ENCODE measurements at places on chromosomes 5 and 9.

DNA sequence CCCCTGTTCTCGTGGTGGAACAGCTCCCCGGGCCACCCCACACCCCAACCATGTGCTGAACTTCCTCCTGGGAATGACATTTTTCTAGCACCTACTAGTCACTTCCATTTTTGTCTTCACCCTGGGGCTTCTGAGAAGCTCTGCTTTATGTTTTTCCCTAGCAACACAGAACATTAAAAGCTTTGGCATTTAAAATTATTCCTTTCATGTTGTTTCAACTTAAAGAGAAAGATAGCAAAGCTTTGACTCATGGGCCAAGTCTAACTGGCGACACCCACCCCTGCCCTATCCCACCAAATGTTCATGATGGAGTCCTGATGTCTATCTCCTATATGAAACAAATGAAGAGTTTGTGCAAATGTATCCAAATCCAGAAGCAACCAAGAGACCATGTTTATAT, 22.4 kb downstream of the BOD1 start:
- no peak for DNase-seq

GRCh38 chr5:14399054-14399692, 182.4 kb upstream of the OTULINL start:
- DNase-seq, result no peak

DNA sequence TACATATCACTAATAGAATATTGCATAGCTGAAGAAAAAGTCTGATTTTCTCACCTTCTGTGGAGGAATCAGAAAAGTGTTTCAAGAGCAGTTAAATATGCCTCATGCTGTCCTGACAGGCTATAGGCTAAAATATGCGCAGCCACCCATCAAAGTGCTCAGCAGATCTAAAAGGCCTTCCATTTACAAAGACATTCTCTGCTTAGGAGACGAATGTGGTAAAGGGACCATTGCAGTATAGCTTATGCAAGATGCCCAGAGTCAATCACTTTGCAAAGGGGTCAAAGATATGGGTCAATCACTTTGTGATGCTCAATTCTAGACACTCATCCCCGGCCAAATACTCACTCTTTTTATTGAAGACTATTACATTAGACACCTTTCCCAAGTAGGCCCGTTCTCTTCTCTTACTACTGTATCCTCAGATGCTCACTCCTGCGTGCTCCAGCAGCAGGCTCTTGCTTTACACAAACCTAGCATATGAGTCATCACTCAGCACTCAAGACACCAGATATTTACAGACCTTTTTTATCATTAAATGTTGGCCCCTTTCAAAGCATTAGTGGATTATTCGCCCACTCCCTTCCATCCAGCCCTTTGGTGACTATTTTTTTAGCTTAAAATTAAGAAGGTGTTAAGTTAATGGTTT, 568.2 kb upstream of the CDH18 start:
- no peak for DNase-seq

DNA sequence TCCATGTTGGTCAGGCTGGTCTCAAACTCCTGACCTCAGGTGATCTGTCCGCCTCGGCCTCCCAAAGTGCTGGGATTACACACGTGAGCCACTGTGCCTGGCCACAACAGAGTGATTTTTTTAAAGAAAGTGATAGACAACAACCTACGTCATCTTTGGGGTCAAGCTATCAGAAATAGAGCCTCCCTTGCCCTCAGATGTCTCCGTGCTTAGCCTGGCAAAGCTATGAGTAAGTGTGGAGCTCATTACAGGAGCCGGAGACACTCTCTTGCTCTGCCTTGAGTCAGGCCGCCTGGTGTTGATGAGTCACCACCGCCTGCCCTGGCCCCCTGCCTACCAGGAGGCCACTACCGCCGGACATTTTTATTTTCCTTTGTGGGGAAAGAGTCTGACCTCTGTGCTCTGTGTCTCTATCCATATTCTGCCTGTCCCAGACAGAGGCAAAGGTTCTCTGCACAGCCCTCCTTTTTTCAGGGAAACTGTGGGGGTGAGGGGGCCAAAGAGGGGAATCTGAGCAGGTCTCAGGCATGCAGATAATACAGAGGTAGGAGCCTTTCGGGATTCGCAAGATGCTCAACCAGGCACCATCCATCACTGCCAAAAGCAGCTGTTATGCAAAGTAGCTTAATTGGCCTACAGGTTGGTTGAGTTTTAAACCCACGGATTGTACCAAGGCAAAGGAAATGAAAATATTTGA, 123.7 kb upstream of the CPEB4 start:
- no peak for DNase-seq

- no peak for DNase-seq
These were observed 17.0 kb downstream of the IRX1 start for GRCh38 chr5:3612591-3613042.

- DNase-seq, result no peak
These were observed 38.4 kb downstream of the EGR1 start for GRCh38 chr5:138503487-138504270.

- no peak for DNase-seq
These were observed 2073.7 kb upstream of the ACO1 start for GRCh38 chr9:30310711-30311110.

DNA sequence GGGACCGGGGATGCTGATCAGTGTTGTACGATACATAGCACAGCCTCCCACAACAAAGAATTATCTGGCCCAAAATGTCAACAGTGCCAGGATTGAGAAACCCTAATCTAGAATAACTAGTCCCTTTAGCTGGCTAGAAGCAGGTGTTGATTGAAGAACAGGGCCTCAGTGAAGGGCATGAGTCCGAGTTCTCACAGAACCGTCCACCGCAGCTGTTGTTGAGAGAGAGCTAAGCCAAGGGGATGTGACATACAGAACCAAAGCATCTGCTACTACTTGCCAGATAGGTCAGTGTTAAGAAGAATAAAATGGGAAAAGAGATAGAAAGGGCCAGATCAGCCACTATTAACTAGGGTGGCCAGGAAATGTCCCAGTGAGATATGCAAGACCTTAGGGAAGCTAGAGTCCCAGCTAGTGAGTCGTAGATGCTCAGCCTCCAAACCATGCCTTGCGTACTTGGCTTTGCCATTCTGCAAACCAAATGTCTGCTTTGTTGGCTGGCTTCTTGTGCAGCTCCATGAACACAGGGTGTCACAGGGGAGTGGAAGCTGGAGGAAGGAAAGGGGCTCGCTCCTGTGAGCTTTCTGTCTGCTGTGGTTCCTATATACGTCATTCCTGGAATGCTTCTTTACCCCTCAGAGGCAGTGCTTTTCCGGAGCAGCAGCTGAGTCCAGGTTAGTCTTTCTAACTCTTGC, 68.9 kb downstream of the FBXO38 start:
- no peak for DNase-seq

DNA sequence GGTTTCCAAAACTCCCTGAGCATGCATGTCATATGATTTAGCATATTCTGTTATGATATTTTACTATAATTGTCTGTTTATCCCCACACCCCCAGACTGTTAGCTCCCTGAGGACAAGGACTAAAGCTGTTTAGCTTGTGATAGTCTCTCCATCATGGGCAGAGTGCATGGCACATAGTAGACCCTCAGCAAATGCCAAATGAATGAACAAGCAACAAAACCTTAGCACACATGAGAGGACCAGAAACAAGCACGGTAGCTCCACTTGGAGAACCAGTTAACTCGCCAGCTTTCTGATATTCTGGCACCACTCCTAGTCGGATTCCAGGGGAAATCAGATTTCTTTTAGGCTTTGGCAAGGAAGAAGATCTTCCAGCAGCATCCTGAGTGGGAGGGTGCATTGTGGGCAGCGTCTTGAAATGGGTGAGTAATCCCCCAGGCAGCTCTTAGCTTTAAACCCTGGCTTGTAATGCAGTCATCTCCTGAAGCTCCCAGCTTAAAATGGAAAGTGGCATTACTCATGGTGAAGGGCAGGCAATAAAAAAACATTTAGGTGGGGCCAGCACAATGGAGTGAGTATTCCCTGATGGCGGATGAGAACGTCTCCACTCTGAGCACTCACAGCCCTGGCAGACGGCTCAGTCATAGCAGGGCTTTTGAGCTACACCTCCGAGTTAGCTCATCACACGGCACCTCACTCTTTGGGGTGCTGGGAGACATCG, 41.1 kb downstream of the FGF1 start:
- no peak for DNase-seq

GRCh38 chr5:135628771-135629563, 50.2 kb upstream of the CXCL14 start:
- no peak for DNase-seq

- no peak for DNase-seq
These were observed 284.9 kb downstream of the TMEM38B start for GRCh38 chr9:105979290-105979689.

- no peak for DNase-seq
These were observed 22.0 kb upstream of the RXRA start for GRCh38 chr9:134304261-134304660.

GRCh38 chr5:127650649-127651048, 1.8 kb downstream of the CTXN3 start:
- DNase-seq, result no peak

GRCh38 chr5:154541553-154541952, 63.5 kb upstream of the HAND1 start:
- no peak for DNase-seq

DNA sequence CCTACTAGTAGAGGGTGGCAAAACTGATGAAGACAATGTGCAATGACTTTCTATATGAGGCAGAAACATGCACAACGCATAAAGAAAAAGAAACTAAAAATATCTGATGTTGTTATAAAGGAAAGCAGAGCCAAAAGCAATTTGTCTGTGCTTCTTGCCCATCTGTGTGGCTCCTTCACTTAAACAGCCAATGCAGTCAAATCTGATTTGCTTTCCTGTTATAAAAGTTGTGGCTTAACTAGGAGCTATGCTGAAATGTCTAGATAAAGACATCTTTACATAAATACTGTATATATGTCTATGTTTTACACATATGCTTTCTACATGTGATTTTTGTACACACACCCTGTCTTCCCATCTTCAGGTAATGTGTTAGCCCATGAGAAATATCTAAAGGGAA, 508.2 kb downstream of the CETN3 start:
- no peak for DNase-seq

GRCh38 chr5:130964231-130965202, 200.5 kb downstream of the HINT1 start:
- no peak for DNase-seq

DNA sequence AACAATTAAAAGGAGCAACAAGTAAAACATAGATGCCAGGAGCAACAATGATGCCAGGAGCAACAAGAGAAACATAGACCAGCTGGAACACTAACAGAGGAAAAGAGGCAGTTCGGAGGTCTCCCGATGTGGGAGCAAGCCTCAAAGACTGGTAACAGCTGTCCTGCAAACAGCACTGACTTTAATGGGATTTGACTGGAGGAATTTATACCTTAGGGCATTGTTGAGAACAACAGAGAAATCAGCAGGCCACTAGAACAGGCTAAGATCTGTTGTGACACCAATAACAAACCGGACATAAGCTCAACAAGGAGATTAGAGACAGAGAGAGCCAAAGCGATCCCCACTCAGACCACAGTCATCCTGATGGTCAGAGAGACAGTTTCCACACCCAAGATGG, 11.8 kb upstream of the SYK start:
- DNase-seq, result no peak

- no peak for DNase-seq
These were observed 45.3 kb upstream of the OSMR start for GRCh38 chr5:38800515-38800914.

- DNase-seq, result no peak
These were observed 81.4 kb upstream of the ZNF366 start for GRCh38 chr5:72588640-72589039.

GRCh38 chr9:127067603-127068220, 54.7 kb downstream of the ANGPTL2 start:
- no peak for DNase-seq

DNA sequence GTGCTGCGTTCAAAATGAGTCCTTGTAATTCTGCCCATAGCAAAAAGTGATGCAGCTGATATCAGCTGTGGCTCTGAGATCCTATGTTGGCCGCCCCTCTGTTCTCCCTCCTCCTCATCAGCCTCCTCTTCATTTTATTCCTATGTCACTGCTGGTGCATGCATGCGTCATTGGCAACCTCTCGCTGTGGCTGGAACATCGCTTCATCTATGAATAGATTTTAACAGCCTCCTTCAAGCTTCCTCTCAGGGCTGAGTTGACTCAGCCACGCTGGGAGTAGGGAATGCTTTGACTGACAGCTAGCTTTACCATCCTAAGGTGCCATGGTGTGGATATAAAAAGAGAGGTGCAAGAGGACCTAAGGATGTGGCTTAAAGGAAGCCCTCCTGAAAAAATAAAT, 303.5 kb downstream of the PLK2 start:
- DNase-seq, result no peak

DNA sequence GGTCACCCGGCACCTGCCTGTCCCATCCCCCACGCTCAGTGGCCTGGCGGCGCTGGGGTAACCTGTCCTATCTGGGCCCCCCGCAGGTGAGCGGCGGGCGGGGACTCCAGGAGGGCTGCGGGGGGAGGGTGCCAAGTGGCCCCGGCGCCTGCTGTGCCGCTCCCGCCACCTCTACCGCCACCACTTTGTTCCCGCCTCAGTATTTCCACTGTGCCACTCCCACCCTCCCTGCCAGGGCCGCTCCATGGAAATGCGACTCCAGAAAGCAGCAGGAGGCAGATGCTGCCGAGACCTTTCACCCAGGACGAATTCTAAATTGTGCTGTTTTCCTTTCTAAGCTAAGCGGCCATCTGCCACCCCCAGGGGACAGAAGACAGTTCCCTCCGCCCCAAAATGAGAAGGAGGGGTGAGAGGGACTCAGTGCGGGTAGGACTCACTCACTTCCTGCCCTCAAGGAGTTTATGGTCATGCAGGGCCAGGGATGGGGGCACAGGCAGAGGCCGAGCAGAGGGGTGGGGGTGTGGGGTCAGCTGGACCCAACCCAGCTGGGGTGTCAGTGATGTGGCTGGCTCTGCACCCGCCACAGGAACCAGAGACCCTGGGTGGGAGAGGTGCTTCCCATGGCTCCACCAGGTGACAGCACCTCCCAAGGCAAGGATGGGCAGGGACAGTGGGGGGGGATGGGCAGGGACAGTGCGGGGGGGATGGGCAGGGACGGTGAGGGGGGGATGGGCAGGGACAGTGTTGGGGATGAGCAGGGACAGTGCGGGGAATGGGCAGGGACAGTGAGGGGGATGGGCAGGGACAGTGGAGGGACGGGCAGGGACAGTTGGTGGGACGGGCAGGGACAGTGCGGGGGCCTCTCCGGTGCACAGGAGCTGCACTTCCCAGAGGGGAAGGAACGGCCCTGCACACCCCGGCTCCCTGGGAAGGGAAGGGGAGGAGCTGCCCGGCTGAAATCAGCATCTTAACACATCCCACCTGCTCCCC, 17.8 kb downstream of the NOTCH1 start:
- no peak for DNase-seq

- DNase-seq, result no peak
These were observed 50.9 kb upstream of the FAM169A start for GRCh38 chr5:74916831-74917710.

- no peak for DNase-seq
These were observed 86.9 kb downstream of the MVB12B start for GRCh38 chr9:126413391-126414068.

GRCh38 chr9:89458768-89459496, 39.0 kb downstream of the SEMA4D start:
- DNase-seq, result no peak

Data from stimulated activated CD4-positive, alpha-beta T cell treated with anti-CD3 and anti-CD28 coated beads, Interleukin-1b, Interleukin-23, amount 100 ng/mL, for 48 hours (primary cell).